ENCODE measurements at places on chromosomes 12 and 14.

DNA sequence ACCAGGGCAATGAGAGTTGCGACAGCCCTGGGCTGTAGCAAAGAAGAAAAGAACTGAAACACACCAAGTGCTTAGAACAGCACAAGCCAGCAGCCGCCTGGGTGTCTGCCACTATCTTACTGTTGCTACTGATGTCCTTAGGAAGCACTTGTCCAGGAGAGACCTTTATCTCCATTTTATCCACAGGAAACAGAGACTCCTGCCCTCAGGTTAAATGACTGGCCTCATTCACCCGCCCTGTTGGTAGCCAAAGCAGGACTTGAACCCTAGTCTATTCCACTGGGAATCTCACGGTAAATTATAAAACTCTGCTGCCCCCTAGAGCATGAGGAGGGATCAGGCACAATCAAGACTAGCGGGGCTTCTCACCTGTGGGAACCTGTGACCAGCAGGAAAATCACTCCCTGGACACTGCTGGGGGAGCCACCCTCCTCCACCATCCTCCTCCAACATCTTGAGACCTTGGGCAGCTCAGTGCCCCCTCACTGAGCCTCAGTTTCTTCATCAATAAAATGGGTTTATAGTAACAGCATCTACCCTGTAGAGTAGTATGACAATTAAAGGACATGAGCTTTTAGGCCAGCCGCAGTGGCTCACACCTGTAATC is 20.5 kb upstream of the TESC start:
- peak; percentile 56 for DNase-seq

- DNase-seq: no peak
These were observed 266.5 kb downstream of the SLC15A4 start for GRCh38 chr12:128557231-128557630.

DNA sequence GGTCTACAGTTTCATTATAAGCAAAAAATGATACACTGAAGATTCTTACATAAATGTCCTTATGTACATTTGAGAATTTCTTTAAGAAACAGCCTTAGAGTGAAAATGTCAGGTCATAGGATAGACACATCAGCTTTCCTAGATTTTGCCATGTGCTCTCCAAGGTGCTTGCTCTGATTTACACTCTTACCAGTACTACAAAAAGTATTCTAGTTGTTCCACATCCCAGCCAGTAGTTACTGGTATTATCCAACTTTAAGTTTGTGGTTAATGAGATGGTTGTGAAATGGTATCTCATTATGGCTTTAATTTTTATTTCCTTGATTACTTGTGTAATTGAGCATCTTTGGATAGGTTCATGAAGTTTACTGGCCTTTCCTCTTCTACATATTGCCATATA is 5.0 kb upstream of the LRRK2 start:
- no peak for DNase-seq

- no peak for DNase-seq
These were observed 5.0 kb upstream of the YBX3 start for GRCh38 chr12:10728091-10728490.

- no peak for DNase-seq
These were observed 1768.1 kb upstream of the SEL1L start for GRCh38 chr14:83301791-83302190.

GRCh38 chr14:21631084-21631483 is 3.7 kb downstream of the OR10G2 start:
- no peak for DNase-seq

DNA sequence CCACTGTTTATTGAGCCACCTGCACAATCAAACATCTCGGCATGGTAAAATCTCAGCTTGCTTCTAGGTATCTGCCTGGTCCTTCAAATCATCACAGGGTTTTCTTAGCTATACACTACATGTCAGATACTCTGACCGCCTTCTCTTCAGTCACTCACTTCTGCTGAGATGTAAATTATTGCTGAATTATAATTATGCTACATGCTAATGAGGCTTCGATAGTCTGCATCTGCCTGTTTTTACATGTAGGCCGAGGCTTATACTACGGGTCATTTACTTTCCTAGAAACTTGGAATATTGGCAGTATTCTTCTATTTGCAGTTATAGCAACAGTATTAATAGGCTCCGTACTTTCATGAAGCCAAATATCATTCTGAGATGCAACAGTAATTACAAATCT is 77.6 kb downstream of the SINHCAF start:
- DNase-seq: no peak

- DNase-seq: no peak
These were observed 898.1 kb downstream of the GALC start for GRCh38 chr14:87094913-87095312.

- DNase-seq: no peak
These were observed 53.5 kb downstream of the PHLDA1 start for GRCh38 chr12:75977952-75978671.

DNA sequence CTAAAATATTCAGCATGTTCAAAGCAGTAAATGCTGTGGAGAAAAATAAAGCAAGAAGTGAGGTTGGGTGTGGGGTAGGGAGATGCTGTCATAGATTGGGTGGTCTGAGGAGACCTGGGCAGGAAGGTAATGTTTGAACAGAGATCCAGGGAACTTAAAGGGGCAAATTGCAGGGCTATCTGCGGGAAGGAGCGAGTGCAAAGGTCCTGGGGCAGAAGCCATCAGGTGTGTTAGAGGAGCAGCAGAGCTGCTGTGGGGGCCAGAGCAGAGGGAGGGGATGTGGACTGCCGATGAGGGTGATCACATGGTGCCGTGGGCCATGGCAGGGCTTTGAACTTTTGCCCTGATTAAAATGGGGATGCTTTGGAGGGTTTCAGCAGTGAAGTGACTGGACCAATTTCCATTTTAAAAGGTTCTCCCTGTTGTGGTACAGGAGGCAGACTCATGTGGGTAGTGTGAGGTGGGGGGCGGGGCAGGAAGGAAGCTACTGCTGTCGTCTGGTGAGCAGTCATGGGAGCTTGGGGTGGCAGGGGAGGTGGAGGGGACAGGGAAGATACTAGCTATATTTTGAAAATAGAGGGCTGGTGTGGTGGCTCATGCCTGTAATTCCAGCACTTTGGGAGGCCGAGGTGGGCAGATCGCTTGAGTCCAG is 145.0 kb downstream of the AACS start:
- DNase-seq: no peak

GRCh38 chr14:59755409-59756135 is 115.0 kb downstream of the RTN1 start:
- no peak for DNase-seq

- DNase-seq: no peak
These were observed 365.2 kb downstream of the SEC23A start for GRCh38 chr14:38737686-38738407.

GRCh38 chr12:89782807-89783206 is 74.2 kb upstream of the ATP2B1 start:
- DNase-seq: no peak

- DNase-seq: no peak
These were observed 16.8 kb downstream of the GALNT6 start for GRCh38 chr12:51374361-51374760.

GRCh38 chr12:128444598-128444997 is 177.6 kb downstream of the TMEM132C start:
- DNase-seq: no peak

DNA sequence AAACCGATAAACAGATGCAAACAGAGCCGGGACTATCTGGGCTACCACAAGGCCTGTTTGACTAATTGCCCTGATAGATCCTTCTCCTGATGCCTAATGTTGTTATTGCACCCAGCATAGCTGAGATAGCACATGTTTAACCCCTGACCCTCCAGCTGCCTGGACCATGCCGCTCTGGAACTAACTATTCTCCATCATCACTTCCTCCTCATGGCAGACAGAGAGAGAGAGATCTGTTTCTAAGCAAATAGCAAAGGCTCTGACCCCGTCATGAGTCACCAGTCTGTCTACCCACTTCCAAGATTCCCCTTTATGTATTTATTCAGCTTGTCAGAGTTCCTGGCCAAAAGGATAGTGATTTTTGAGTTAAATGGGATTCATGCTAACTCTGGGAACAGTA is 58.2 kb upstream of the FLRT2 start:
- no peak for DNase-seq

DNA sequence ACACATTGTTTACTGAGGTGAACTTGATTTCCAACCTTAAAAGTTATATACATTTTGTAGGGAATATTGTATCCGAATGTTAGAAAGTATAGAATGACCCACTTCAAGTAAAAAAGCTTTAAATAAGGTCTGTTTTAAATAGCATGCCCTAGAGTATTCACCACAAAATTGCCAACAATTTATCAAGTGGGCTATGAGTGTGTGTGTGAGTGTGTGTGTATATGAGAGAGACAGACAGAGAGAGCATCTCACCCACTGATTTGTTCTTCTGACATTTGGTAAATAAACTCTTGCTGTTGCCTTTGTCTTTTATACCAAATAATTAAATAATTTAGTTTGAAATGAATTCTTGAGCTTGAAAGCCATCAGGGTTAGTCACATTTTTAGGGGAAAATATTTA is 29.8 kb upstream of the RAP1B start:
- no peak for DNase-seq

DNA sequence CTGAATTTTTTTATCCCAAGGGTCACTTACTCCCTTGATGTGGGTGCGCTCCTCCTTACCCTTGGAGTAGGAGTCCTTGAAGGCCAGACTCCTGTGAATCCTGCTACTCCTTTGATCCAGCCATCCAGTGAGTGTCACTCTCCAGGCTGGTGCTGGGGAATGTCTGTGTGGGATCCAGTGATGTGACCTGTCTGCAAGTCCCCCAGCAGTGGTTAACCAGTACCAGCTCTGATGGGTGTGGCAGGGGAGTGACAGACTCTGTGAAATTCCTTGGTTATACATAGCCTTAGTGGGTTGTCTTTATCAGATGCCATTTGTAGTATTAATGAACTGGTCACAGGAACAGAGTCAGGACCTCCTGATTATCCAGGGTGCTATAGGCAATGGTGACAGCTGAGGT is 409.5 kb upstream of the LMO3 start:
- no peak for DNase-seq

GRCh38 chr14:97916100-97916499 is 1118.9 kb downstream of the VRK1 start:
- no peak for DNase-seq

DNA sequence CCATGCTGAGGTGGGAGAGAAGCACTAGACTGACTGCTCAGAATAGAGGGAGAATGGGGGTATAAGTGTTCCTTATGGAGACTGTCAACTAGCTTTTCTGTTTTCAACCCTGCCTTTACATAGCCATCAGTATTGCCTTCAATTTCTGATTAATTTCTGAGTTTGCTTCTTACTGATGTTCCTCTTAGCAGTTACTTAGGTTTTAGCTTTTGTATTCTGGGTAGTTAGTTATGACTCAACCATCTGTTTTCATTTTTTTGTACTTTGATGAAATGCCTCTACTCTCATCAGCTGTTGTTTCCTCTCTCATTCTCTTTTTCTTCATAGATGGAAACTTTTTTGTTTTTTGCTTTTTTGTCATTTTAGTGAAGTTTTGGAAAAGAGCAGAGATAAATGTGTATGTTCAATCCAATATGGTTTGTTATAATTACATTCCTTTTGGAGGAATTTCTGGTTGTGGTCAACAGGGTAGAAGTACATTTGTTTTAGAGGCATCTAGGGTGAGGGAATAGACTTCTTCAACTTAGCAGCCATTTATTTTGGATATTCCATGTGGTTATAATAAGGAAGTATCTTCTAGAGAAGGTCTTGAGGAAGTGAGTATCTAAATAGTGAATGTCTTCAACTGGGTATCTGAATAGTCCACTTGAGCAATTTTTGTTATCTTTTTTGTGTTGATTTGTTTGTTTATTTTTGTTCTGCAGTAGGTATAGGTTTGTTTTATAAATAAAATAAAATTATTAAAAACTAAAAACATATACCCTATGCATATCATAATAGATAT is 29.6 kb downstream of the PMCH start:
- no peak for DNase-seq

DNA sequence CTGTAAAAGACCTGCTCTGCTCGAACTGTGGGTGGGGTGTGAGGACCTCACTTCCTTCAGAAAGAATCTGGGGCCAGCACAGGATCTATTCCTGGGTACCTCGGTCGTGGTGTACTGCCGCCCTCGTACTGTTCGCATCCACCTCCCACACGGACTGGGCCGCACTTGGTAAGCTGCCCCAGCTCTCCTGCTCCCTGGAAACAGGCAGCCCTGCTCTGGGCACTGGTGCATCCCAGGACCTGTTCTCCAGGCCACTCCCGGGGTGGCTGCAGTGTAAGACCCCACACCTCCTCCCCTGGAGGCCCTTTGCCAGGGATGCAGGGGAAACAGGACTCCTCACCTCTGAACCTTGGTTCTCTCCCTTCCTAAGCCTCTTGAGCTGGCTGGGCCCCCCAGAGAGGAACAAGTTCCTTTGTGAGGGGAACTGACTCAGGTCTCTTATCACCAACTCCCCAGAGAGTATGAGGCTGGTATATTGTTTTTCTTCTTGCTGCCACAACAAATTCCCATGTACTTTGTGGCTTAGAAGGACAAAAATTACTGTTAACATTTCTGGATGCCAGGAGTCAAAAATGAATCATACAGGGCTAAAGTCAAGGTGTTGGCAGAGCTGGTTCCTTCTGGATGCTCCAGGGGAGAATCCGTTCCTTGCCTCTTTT is 276.5 kb downstream of the NUAK1 start:
- DNase-seq: no peak

DNA sequence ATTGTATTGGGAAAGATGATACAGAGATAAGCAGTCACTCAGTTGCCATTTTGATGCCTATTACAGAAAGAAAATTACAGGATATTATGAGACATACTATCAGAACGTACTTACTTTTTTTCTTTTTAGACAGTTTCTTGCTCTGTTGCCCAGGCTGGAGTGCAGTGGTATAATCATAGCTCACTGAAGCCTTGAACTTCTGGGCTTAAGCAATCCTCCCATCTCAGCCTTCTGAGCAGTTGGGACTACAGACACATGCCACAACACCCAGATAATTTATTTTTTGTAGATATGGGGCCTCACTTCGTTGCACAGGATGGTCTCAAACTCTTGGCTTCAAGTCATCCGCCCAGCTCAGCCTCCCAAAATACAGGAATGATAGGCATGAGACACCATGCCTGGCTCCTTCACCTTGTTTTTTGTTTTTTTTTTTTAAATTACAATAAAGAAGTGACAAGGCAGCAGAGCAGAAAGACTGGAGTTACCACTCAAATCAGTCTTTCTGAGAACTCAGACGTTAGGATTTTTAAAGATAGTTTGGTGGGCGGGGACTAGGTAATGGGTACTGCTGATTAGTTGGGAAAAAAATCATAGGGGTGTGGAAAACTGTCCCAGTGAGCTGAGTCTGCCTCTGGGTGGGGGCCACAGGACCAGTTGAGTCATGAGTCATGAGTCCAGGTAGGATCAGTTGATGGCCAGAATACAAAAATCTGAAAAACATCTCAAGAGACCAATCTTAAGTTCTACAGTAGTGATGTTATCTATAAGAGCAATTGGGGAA is 11.5 kb upstream of the CPM start:
- DNase-seq: no peak

All from NCI-H1436 (cell line).